ENCODE measurements at places on chromosomes 11 and 22.

- DNase-seq, result no peak
Measured at GRCh38 chr11:70128435-70128906, 50.4 kb downstream of the ANO1 start.

GRCh38 chr11:75767228-75767572 lies 1.4 kb upstream of the DGAT2 start:
- no peak for DNase-seq

- DNase-seq, result no peak
Measured at GRCh38 chr11:74397501-74398243, 561 bp downstream of the PGM2L1 start.

- no peak for DNase-seq
Measured at GRCh38 chr11:70247042-70247709, 23.3 kb upstream of the PPFIA1 start.

GRCh38 chr11:133942577-133942976 lies 14.2 kb downstream of the IGSF9B start:
- DNase-seq, result no peak

DNA sequence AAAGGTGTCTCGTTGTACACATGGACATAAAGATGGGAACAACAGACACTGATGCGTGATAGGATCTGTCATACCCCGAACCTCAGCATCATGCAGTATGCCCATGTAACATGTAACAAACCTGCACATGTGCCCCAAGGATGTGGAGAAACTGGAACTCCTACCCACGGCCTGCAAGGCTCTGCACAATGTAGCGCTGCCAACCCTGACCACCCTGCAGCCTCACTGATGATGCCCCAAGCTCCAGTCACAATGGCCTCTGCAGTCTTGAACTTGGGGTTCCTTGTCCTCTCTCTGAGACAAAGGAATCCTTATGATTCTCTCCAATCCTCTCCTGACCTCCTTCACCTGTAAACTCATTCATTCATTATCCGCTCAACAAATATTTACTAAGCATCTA lies 14.2 kb downstream of the LMO1 start:
- no peak for DNase-seq

GRCh38 chr11:116958246-116958645 lies 120.8 kb upstream of the APOA1 start:
- no peak for DNase-seq

- DNase-seq, result no peak
Measured at GRCh38 chr11:111086058-111086457, 159.5 kb upstream of the POU2AF2 start.

GRCh38 chr11:57804466-57804865 lies 42.9 kb downstream of the CTNND1 start:
- no peak for DNase-seq

GRCh38 chr22:35749808-35750207 lies 32.1 kb downstream of the APOL5 start:
- DNase-seq, result no peak

DNA sequence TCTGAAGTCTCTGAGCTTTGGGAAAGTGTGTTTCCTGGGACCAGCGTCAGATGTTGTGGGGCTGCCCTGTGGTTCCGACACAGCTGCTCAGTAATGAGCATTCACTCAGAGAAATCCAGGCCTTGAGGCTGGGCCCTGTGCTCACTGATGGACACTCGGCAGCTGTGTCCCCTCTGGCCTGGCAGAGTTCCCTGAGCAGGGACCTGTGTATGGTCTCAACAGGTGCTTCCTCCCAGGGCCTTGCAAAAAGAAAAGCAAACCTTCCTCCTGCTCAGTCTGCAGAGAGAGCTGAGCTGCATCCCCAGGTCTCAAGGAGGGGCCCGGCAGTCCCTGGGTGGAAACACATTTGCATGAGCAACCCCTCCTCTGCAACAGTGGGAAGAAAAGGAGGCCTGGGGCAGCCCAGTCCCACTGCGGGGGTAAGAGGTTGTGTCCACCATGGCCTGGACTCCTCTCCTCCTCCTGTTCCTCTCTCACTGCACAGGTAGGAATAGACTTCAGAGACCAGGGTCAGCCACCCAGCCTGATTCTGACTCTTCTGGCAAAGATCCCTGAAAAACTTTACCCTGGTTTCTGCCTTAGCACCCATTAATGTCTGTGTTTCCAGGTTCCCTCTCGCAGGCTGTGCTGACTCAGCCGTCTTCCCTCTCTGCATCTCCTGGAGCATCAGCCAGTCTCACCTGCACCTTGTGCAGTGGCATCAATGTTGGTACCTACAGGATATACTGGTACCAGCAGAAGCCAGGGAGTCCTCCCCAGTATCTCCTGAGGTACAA lies 131.2 kb downstream of the VPREB1 start:
- DNase-seq, result no peak

DNA sequence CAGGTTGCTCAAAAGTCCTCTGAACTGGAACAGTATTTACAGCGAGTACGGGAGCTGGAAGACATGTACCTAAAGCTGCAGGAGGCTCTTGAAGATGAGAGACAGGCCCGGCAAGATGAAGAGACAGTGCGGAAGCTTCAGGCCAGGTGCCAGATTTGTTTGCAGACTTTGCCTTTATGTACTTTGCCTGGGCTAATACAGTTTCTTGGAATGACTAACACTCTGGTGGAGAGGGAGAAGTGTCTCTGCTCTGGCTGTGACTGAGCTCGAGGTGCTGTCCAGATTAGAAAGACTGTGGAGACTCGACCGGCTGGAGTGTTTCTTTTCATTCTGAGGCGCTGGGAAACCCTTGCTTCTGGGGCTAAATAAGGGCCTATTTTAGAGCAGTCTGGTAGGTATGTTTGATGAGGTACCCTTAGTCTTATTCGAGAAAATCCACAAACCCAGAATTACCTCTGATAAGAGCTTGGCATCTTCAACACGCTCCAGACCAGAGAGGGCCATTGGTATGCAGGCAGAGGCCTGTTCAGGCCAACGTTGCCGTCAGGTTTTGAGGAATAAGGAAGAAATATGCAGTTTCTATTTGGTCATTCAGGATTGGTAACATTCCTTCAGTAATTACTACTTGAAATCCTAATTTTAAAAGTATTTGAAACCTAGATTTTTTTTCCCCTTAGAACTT lies 76.5 kb downstream of the SWAP70 start:
- DNase-seq, result no peak

GRCh38 chr11:69013009-69013951 lies at the start of gene MRGPRF:
TSS of gene MRGPRF (minus strand) at chr11:69013246. CDS start at chr11:69009901, 3,345 bp downstream.
- DNase-seq, result no peak

GRCh38 chr11:74008373-74009229 lies at the start of gene UCP3:
TSS of gene UCP3 (minus strand) at chr11:74009085. CDS start at chr11:74007042, 2,043 bp downstream.
- no peak for DNase-seq

- DNase-seq, result no peak
Measured at GRCh38 chr11:111698852-111699559, 67.2 kb downstream of the PPP2R1B start.

DNA sequence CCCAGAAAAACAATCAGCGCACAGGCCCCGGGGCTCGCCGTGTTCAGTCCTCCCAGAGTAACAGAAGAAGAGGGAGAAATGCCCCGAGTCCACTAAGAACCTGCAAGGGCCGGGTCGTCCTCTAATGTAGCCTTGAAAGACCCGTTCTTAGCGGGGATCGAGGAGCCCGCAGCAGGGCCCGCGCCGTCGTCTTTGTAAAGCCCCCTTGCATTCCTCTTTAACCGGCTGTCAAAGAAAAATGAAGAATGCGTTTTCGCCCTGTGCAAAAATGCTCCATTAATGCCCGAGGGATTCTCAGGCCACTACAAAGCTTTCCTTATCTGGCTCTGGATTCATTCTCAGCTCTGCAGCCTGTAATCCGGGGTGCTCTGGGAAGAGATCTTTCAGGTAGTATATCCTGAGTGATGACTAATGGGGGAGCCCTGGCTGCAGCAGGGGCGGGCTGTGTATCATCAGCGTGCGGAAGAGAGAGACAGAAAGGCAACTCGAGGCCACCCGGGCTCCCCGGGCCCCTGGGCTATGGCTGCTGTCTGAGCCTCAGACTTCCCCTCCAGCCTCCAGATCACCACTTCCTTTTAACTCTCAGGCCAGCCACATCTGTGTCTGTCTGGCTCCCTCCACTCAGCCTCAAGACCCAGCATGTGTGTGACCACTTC lies 78.2 kb downstream of the FBLN1 start:
- no peak for DNase-seq

DNA sequence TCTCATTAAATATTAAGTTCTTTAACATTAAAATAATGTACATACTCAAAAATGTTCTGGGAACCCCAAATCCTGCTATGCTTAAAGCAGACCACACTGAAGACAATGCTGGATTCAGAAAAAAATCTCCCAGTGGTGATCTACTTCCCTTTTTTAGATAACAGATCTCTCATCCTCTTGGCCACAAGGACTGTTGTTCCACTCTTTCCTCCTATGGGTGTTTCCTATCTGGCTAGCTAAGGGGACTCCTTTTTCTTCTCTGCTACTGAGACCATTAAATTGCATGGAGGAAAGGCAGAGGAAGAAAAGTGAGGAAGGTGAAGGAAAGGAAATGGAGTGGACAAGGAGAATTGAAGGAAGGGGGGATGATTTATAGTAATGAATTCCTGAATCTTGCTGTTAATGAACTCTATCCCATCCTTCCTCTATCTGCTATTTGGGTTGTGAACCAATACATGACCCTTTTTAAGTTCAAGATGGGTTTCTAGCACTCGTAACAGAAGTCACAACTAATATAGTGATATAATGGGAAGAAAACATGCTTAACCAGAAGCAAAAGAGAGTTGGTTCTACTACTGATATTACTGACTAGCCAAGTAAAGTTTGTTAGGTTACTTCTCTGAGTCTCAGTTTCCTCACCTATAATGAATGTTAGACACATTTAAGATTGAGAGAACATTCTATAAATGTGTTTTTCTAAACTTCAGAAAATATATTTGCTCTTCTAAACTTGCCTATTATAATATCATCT lies 53.2 kb downstream of the PIK3C2A start:
- no peak for DNase-seq

DNA sequence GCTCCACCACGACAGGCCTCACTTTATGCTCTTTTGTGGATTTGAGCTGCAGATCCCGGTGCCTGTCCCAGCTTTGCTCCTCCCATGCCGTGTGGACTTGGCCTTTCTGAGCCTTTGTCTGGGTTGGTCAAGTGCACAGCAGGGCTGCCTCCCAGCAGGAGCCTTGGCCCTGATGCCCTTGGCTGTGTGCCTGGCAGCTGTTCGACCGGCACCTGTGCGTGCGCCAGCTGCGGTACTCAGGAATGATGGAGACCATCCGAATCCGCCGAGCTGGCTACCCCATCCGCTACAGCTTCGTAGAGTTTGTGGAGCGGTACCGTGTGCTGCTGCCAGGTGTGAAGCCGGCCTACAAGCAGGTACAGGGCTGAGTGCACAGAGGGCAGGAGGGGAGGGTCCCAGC lies 46.5 kb downstream of the MYO7A start:
- DNase-seq, result no peak

GRCh38 chr11:122156940-122157382 lies 40.9 kb upstream of the BLID start:
- no peak for DNase-seq

DNA sequence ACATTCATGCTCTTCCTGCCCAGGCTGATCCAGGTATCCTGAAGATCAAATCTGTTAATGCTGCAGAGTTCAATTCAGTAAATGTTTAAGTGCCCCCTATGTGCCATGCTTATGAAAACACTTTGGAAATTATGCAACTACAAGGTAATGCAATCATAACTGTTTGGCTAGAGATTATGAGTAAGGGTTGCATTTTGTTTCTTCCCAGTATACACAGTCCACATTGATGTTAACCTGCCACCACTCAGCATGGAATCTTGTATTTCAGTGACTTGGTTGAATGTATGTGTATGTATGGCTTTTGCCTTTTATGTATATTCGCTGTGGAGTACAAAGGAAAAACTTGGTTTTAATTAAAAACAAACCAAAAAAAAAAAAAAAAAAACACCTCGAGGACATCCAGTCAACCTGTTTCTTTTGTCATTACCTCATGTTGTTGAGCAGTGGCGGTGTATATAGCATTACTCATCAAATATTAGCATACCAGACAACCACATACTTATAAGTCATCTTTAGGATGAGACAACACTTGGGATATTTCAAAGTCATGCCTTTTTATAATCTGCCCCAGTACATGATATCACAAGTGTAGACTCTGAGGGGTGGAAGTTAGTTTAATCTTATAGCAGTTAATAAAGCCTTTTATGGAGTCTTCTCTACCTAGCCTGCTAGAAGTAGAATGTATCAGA lies 86.1 kb upstream of the HORMAD2 start:
- no peak for DNase-seq

DNA sequence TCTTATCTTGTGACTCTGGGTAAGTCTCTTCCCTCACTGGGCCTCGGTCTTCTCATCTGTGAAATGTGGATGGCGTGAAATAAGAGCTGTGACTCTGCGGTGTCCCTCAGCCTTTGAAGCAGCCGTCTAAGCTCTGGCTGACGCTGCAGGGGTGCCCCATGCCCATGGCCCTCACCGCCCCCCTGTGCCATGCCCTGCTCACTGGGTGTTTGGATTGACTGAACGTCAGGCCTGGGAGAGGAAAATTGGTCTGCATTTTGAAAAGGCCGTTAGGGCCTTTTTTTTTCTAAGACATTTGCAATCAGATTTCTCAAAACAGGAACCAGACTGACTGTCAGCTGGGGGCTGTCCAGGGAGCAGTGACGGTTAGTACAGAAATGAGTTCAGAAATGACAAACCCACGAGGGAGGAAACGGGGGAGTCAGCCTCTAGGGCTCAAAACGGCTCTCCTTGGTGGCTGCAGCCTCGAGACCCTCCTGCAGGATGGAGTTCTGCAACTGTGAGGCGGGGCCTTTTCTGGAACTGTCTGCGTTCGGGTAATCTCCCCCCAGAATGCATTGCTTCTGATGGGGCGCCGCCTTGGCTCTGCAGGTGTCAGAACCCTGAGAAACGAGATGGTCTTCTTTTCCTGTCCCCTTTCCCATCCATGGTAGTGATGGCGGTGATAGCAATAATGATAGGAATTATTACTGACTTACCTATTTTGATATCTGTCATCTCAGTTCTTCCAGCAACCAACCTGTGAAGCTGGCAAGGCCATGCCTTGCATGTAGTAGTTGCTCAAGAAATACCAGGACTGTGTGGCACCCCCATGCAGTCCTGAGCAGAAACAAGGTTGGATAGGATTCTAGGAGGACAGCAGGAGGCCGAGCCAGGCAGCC lies 2.0 kb downstream of the GRK2 start:
- no peak for DNase-seq

- DNase-seq, result no peak
Measured at GRCh38 chr11:131463649-131464425, 93.4 kb downstream of the NTM start.

DNA sequence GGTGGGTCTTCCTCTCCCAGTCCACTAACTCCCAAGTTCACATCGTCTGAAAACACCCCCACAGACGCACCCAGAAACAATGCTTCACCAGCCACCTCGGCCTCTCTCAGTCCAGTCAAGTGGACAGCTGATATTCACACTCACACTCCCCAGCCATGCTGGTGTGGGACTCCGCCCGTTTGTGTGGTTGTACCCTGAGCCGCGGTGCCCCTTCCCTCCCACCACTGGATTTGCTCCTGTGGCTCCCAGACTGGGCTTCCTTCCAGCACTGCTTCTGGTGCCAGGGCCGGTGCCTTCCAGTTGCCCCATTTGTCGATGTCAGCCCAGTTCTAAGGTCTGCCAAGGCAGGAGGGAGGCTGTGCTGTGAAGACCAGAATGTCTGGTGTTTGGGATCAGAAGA lies 37.9 kb upstream of the PLET1 start:
- no peak for DNase-seq

- DNase-seq, result no peak
Measured at GRCh38 chr22:39947220-39948216, 12.7 kb upstream of the TMA7B start.

- DNase-seq, result no peak
Measured at GRCh38 chr11:914747-915501, 4.3 kb upstream of the CHID1 start.
